Activated CD4-positive, alpha-beta memory T cell treated with anti-CD3 and anti-CD28 coated beads, Interleukin-2, amount 10 ng/mL, durations not matched to agents 7 days and 5 days (primary cell): ENCODE measurements at places on chromosomes 12 and 14. TPM values are rescaled to one million over a fixed set of nuclear protein-coding genes. Genes with fewer than 3 reads are reported as not detected.

GRCh38 chr14:63045234-63045611 is at the start of gene KCNH5:
TSS of gene KCNH5 (minus strand) at chr14:63045458. CDS start at chr14:63045186, 272 bp downstream.
- no peak within 1 kb of the TSS for H3K4me3 ChIP-seq
- no peak within 1 kb of the TSS for H3K27ac ChIP-seq
- no peaks in the 10 kb centered on the region for H3K36me3 ChIP-seq
- H3K4me1 ChIP-seq = no peaks in the 10 kb centered on the region
- DNase-seq = no peak

DNA sequence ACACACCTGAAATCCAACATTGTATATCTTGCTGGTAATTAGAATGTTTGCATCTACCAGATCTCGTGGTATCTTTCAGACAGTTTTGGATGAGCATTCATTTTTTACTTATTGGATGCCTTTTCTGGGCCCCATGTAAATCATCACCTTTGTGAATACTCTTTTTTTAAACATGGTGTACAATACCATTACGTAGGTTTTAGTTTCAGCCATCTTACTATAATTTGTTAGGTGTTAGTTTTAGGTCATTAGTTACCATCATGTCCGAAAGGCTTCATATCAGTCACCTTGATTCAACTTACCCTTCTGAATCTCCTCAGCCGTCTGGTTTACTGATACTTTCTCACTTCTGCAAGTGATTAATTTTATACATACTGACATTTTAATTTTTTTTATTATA is 5.3 kb downstream of the EIF2S1 start:
- H3K4me1 ChIP-seq = peaks cover 49% of the 10 kb centered on the region
- no peaks in the 10 kb centered on the region for H3K27me3 ChIP-seq
- DNase-seq = no peak
- peaks cover 60% of the 10 kb centered on the region for H3K36me3 ChIP-seq
- H3K27ac ChIP-seq = no peak overlapping the region

DNA sequence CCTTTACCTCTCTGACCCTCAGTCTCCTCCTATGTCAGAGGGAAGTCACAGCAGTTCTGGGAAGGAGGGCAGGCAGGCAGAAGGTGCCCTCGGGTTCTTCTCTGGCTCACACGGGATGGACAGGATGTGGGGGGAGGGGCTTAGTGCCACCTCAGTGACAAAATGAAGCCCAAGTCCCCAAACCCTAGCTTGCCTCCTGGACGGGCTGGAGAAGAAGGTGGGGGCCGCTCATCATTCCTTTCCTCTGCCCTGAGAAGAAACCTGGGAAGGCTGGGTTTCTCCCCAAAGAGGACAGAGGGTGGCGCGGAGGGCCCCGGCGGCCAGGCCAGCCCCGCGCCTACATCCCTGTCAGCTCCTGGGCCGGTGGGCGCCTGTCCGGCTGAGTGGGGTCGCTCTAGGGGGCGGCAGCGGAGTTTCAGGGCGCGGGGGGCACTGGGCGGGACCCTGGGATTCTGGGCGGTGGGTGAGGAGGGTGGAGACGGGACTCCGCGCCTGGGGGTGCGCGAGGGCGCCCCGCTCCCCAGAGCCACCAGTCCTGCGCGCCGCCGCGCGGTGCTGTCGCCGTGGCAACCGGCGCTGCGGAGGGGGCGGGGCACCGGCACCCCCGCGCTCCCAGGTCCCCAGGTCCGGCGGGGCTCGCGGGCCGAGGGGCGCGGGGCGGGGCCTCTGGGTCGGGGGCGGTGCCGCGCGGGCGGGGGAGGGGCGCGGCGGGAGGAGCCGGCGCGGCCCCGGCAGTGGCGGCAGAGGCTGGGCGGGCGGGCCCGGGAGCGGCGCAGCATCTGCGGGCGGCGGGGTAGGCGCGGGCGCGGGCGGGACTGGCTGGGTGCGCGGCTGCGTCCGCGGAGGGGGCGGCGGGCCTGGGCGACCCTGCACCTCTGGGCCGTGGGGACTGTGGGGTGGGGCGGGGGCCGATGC is at the start of gene TMEM121:
TSS of gene TMEM121 (plus strand) at position 723 of the 915 bp plus-strand sequence. CDS start 2,252 bp downstream, outside the sequence.
- H3K4me3 ChIP-seq = peak within 1 kb of the TSS; percentile 67
- peaks cover 24% of the 10 kb centered on the region for H3K27me3 ChIP-seq
- no peaks in the 10 kb centered on the region for H3K36me3 ChIP-seq
- DNase-seq = peak; percentile 38
- peaks cover 32% of the 10 kb centered on the region for H3K4me1 ChIP-seq

The PRH1 gene
- 10.8 TPM for total RNA-seq

- H3K4me1 ChIP-seq = peaks cover 79% of the 10 kb centered on the region
- no peak for DNase-seq
- H3K4me3 ChIP-seq = no peak overlapping the region
- peak overlapping the region; percentile 1 for H3K27ac ChIP-seq
These were observed 12.2 kb upstream of the GPR68 start for GRCh38 chr14:91256661-91257060.

The TMEM132C gene
- not detected for total RNA-seq

GRCh38 chr14:47539031-47539461 is 136.4 kb downstream of the MDGA2 start:
- no peak overlapping the region for H3K27ac ChIP-seq
- no peaks in the 10 kb centered on the region for H3K4me1 ChIP-seq
- H3K36me3 ChIP-seq = no peaks in the 10 kb centered on the region
- H3K4me3 ChIP-seq = no peak overlapping the region
- no peak for DNase-seq
- H3K27me3 ChIP-seq = no peaks in the 10 kb centered on the region

The NRL gene
- total RNA-seq = 2.1 TPM

DNA sequence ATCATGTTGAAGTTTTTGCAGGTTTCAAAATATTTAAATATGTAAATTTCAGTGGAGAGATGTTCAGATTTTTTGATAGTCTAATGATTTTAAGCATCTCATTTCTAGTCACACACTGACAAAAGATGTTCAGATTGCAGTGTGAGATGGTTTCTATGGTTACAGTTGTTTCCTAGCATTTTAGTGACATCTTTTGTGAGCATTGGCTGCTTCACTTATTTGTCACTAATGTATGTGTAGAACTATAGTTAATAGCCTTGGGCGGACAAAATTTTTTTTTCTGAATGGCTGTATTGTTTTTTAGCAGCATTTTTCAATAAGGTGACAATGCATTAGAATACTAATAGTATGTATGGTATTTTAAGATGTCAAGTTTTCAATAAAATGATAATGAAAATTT is 315.6 kb upstream of the PRKD1 start:
- no peak overlapping the region for H3K4me3 ChIP-seq
- no peak overlapping the region for H3K27ac ChIP-seq
- H3K36me3 ChIP-seq = no peaks in the 10 kb centered on the region

The KRT74 gene
- total RNA-seq = not detected

The MIP gene
- not detected for total RNA-seq

GRCh38 chr12:106068296-106068695 is 70.5 kb downstream of the NUAK1 start:
- H3K4me1 ChIP-seq = no peaks in the 10 kb centered on the region
- no peak overlapping the region for H3K4me3 ChIP-seq
- no peak for DNase-seq
- H3K36me3 ChIP-seq = no peaks in the 10 kb centered on the region
- H3K27ac ChIP-seq = no peak overlapping the region

- no peaks in the 10 kb centered on the region for H3K4me1 ChIP-seq
- no peak overlapping the region for H3K4me3 ChIP-seq
- no peaks in the 10 kb centered on the region for H3K36me3 ChIP-seq
- no peak for DNase-seq
- peaks cover 26% of the 10 kb centered on the region for H3K27me3 ChIP-seq
These were observed 68.4 kb upstream of the ASPG start for GRCh38 chr14:104016873-104017650.

DNA sequence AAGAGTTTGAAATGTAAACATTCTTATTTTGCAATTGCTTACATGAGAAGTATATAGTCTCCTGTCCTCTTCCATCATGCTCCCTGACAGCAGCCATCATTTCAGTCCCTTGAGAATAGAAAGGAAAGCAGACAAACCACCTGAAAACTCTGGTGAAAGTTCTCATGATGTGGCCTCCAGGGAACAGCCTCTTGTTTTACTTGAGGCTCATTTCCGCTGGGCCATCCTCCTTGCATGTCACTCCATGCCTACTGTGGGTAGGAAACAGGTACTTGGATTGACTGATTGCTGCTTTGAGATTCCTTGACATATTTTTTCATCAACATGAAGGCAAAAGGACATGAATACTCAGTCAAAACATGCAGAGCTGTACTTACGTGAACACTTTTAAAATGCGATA is 6.0 kb downstream of the SYT1 start:
- no peaks in the 10 kb centered on the region for H3K36me3 ChIP-seq
- H3K27ac ChIP-seq = no peak overlapping the region
- no peaks in the 10 kb centered on the region for H3K4me1 ChIP-seq
- DNase-seq = no peak
- H3K27me3 ChIP-seq = no peaks in the 10 kb centered on the region

DNA sequence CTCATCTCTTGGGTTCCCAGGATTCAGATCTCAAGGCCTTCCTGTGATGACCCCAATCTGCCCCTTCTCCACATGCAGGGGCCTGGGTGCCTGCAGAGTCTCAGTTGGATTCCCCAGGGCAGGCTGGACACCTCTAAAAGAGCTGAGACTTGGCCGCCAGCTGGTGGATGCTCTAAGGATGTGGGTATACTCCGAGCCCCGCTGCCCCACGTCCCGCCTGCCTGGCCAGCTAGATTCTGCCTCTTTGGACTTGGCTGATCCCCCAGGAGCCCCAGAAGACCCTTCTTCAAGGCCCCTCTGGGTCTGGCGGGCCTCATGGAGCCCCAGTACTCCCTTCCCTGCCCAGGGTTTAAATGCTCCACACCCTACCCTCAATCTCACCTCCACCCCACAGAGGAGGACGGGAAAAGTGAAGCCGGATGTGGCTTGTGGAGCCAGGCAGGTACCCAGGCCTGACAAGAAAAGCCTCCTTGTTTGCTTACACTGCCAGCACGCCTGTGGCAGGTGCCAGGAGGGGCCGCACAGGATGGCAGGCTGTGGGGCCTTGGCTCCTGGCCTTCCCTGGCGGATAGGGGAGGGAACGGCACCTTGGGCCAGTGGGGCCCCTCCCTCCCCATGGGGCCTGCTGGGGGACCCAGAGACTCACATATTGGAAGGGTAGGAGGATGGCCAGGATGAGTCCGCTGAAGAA is 15.1 kb downstream of the FAIM2 start:
- no peak overlapping the region for H3K4me3 ChIP-seq
- no peaks in the 10 kb centered on the region for H3K36me3 ChIP-seq
- peak overlapping the region; percentile 28 for H3K27ac ChIP-seq
- no peaks in the 10 kb centered on the region for H3K4me1 ChIP-seq
- no peak for DNase-seq
- H3K27me3 ChIP-seq = peaks cover 21% of the 10 kb centered on the region

The CPNE6 gene
- total RNA-seq = not detected

DNA sequence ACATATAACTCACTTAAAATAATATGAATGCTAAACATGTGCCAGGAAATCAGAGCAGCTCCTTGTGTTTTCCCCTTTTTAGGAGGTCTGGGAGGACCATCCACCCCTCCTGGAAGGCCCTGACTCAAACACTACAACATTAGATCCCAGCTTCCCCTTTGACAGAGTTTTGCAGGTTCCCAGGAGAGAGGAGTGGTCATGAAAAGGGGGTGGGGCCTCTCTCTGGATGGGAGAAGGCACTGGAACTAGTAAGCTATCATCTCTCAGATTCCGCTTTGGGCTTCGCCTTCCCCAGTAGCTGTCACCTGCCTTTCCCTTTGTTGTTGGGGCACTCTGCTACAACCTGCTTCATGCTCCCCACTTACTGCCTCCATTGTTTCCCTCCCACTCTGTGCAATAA is 149.2 kb downstream of the ZFP36L1 start:
- no peak overlapping the region for H3K27ac ChIP-seq
- no peak overlapping the region for H3K4me3 ChIP-seq
- DNase-seq = no peak
- no peaks in the 10 kb centered on the region for H3K36me3 ChIP-seq

The MAP3K9 gene
- total RNA-seq = 5.9 TPM

GRCh38 chr14:98136012-98136789 is 1135.8 kb downstream of the BCL11B start:
- peak overlapping the region; percentile 5 for H3K4me3 ChIP-seq
- H3K36me3 ChIP-seq = peaks cover 3% of the 10 kb centered on the region
- H3K27ac ChIP-seq = peak overlapping the region; percentile 55
- H3K27me3 ChIP-seq = no peaks in the 10 kb centered on the region

The ALDH1L2 gene
- total RNA-seq = 1.9 TPM

GRCh38 chr14:91202234-91202974 is 42.1 kb downstream of the GPR68 start:
- peaks cover 68% of the 10 kb centered on the region for H3K4me1 ChIP-seq
- H3K27me3 ChIP-seq = no peaks in the 10 kb centered on the region
- H3K4me3 ChIP-seq = peak overlapping the region; percentile 37
- peak overlapping the region; percentile 81 for H3K27ac ChIP-seq
- peaks cover 90% of the 10 kb centered on the region for H3K36me3 ChIP-seq

DNA sequence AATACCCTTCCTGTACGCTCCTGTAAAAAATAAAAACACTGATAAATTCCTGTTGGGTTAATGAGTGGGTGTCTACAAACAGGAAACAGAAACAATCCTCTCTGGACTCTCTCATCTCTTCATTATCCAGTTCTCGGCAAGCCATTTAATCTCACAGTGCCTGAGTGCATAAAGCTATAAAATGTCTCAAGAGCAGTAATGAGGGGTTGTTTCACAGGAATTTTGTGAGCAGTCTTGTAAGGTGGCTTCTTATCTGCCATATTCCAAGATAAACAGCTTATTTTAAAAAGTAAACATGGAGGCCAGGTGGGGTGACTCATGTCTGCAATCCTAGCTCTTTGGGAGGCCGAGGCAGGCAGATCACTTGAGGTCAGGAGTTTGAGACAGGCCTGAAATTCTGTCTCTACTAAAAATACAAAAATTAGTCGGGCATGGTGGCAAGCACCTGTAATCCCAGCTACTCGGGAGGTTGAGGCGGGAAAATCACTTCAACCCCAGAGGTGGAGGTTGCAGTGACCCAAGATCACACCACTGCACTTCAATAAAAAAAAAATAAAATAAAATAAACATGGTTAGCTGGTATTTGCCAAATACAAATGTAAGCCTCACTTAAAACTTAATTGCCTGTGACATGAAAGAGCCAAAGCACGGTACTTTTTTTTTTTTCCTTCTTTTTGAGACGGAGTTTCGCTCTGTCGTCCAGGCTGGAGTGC is 54.0 kb downstream of the CLIP1 start:
- no peaks in the 10 kb centered on the region for H3K27me3 ChIP-seq
- peaks cover 18% of the 10 kb centered on the region for H3K4me1 ChIP-seq
- no peak overlapping the region for H3K27ac ChIP-seq
- no peak overlapping the region for H3K4me3 ChIP-seq
- H3K36me3 ChIP-seq = peaks cover 31% of the 10 kb centered on the region

DNA sequence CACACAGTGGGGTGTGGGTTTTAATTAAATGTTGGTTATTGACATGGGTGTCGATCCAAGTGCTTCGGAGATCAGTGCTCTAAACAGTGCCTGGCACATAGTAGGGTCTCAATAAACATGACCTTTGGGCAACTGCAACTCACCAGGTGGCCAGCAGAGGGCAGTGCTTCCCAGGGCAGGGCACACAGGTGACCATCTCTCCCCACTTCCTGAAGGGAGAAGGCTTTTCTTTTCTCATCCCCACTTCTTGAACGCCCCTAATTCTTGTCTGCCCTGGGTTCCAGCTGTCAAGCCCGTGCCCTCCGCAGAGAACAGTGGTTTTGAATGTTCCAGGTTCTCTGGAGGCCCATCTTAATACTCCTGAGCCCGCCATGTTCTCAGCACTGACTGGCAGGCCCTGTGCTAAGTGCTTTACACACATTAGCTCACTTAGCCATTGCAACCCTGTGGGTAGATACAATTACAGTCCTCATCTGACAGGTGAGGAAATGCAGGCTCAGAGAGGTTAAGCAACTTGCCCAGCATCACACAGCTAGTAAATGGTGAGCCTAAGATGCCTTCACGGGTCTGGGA is 16.3 kb downstream of the RAPGEF3 start:
- DNase-seq = peak; percentile 82
- H3K36me3 ChIP-seq = no peaks in the 10 kb centered on the region
- no peak overlapping the region for H3K4me3 ChIP-seq
- H3K27ac ChIP-seq = no peak overlapping the region

- peaks cover 36% of the 10 kb centered on the region for H3K36me3 ChIP-seq
- no peak overlapping the region for H3K27ac ChIP-seq
- H3K4me3 ChIP-seq = no peak overlapping the region
These were observed 455.0 kb downstream of the PCNX1 start for GRCh38 chr14:71362282-71362681.
